ENCODE measurements at places on chromosomes 2 and 18.

- DNase-seq: no peak
Observed at GRCh38 chr18:44673256-44673880, 7.3 kb upstream of the SETBP1 start.

DNA sequence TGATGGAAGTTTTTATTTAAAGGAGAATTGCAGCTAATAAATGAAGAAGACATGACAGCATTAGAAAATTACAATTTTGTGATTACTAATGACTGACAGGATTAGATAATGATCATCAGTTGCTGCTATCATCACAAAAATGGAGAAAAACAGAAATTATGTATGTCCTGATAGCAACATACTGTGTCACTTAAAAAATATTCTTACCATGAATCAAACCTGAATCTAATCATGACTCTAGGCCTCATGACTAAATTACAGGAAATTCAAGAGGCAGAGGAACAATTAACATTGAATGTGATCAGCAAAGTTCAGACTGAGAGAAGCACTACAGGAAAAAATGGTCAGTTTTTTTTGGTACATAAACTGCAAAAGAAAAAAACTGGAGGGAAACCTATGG, 147.8 kb downstream of the PMAIP1 start:
- no peak for DNase-seq

- DNase-seq: no peak
Observed at GRCh38 chr2:99734236-99734635, 244.4 kb upstream of the REV1 start.

DNA sequence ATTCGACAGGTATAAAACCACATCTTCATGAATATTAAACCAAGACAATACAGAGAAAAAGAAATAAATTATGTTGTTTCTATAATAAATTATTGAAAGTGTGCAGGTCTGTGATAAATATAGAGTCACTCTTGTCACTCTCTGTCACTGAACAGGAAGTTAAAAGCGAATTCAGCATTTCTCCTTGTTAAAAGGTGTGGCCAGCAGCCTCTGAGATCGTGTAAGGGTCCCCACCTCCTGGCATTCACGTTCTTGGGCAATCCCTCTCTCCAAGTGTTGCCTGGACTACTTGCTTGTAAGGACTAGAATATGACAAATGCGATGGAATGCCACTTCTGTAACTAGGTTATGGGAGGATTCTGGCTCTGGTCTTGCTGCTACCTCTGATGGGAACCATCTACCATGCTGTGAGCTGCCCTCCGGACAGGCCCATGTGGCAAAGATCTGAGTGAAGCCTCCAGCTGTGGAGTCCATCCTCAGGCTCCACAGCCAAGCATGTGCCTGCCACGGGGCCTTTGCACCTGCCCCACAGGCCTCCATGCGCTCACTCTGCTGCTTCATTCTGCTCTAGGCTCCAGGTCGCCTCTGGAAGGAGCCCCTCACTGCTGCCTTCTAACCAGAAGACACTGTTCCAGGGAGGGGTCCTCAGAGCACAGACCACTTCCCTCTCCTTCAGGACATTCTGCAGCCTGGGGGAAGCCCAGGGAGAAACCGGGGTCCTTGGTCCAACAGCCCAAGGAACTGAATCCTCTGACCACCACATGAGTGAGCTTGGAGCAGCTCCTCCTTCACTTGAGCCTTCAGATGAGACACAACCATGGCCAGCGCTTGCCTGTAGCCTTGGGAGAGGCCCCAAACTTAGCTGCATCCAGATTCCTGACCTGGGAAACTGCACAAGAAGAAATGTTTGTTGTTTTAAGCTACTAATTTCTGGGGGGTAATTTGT, 202.9 kb upstream of the HDAC4 start:
- no peak for DNase-seq

GRCh38 chr2:11433822-11434221, 32.1 kb downstream of the E2F6 start:
- DNase-seq: no peak

- no peak for DNase-seq
Observed at GRCh38 chr2:72367530-72368225, 220.0 kb upstream of the CYP26B1 start.

DNA sequence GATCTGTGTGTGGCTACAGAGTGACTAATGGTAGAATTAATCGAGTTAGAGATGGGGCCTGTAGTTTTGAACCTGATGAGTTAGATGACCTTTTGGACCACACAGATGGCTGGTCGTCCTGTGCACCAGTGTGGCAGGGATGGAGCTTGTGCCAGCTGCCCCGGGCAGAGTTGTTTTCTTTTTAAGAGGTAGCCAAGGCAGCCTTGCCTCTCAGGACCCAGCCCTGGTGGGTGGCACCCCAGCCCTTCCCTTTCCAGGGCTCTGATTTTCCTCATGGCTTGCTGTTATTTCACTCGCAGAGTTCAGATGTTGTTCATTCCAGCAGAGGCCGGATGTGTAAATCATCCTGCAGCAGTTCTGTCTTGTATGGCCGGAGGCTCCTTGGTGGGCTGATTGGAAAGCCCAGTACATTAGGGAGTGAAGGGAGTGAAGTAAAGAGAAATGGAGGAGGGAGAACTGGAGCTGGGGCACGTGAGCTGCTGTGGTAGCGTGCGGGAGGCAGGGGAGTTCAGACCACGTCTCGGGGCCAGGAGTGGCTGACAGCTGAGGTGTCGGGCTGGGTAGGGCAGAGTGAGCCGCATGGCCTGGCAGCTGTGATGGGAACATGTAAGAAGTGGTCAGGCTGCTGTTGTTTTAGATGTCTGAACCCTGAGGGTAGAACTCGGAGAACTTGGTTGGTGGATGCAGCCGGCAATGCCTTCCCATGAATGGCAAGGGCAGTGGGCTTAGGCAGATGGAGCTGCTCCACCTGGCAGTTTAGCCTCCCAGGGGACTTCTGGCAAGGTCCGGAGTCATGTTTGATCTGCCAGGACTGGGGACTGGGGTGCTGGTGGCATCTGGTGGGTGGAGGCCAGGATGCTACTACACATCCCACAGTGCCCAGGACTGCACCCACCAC, 28.8 kb downstream of the ASAP2 start:
- peak; percentile 75 for DNase-seq

DNA sequence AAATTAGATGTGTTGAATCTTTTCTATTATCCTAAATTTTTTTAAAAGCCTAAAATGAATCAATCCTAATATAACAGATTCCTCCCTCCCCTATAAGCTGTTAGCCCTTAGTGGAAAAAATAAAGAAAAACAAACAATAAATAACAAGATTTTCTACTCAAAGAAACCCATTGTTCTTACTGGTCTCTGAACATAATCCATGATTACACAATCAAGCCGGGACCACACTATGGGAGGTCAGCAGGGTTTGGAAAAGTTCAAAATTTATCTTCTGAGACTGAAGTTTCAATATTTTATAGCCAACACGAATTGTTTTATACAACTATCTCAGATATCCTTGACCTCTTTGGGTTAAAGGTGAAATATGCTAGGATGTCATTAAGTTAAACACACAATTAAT, 57.9 kb downstream of the DPP4 start:
- no peak for DNase-seq

DNA sequence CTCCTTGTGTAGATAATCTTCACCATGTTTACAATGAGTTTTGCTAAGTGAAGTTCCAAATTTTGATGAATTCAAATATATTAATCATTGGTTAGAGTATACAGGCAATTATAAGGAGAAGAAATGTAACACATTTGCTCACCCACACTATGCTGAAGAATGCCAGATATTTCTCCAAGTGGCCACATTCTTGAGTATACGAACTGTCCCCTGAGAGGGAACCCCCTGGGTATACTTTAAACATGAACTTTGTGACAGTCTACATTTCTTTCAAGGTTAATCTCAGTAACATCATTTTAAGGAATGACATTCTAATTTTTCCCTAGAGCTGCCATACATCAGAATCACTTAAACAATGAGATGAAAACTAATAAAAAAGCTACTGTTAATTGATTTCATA, 39.8 kb upstream of the CDKL4 start:
- no peak for DNase-seq

DNA sequence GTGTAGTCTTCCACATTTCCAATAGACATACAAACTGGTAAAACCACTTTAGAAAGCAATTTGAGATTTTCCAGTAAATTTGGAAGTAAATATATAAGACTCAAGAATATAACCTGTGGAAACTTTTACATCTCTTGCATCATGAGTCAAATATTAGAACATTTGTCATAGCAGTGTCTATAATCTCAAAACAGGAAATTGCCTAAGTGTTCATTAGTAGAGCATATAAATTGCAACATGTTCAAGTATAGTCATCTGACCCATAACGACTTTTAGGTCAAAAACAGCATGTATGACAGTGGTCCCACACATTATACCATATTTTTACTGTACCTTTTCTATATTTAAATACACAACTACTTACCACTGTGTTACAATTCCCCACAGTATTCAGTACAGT, 555.9 kb upstream of the VRK2 start:
- DNase-seq: no peak

DNA sequence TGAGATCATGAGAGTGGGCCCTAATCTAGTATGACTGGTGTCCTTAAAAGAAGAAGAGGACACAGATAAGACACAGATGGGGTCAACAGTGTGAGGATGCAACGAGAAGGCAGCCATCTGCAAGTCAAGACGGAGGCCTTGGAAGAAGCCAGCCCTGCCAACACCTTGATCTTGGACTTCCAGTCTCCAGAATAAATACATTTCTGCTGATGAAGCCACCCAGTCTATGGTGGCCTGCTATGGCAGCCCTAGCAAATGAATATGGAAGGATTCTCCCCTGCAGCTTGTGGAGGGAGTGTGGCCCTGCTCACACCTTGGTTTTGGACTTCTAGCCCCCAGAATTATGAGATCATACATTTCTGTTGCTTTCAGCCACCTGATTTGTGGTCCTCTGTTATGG, 12.3 kb downstream of the CTIF start:
- no peak for DNase-seq

DNA sequence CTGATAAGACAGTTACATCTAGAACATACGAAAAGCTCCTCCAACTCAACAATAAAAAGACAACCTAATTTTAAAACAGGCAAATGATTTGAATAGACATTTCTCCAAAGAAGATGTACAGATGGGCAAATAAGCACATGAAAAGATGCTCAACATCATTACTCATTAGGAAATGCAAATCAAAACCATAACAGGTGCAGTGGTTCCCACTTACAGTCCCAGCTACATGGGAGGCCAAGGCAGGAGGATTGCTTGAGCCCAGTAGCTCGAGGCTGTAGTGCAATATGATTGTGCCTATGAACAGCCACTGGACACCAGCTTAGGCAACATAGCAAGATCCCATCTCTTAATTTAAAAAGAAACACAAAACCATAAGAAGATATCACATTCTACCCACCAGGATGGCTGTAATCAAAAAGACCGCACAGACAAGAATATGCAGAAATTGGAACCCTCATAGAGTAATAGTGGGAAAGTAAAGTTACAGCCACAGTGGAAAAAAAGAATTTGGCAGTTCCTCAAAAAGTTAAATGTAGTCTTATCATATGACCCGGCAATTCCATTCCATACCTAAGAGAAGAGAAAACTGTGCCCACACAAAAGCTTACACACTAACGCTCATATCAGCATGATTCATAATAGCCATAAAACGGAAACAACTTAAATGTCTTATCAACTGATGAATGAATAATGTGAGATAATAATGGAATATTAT, 30.5 kb upstream of the ARMC9 start:
- no peak for DNase-seq

- DNase-seq: no peak
Observed at GRCh38 chr2:143706354-143706753, 577.1 kb downstream of the ARHGAP15 start.

GRCh38 chr2:216555274-216555673, 56.6 kb downstream of the RPL37A start:
- DNase-seq: peak; percentile 24

DNA sequence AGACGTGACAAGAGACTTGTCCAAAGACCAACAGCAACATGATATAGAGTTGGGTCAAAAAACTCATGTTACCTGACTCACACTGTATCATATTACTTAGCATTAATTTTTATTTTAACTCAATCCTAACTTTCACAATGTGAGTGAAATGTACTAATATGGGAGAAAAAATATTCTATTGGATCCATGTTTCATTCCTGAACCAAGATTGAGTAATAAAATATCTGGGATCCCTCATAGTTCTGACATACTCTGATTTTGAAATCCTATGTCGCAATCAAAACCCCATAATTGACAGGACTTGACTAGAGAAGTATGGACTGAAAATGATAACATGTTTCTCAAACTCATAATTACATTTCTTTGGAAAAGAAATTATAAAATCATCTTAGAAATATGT, 190.4 kb downstream of the RIT2 start:
- no peak for DNase-seq

DNA sequence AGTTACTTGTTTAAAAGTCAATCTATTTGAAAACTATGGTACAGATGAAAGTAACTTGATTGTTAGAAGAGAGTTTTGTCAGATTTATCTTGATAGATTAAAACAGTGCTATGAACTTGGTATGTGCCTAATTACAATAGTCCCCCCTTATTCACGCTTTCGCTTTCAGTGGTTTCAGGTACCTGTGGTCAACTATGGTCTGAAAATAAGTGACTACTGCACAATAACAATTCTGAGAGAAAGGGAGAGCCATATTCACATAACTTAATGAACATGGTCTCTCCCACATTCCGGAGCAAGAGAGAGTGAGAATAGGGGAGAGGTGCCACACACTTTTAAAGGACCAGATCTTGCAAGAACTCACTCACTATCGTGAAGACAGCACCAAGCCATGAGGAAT, 13.2 kb upstream of the MAP4K4 start:
- no peak for DNase-seq

DNA sequence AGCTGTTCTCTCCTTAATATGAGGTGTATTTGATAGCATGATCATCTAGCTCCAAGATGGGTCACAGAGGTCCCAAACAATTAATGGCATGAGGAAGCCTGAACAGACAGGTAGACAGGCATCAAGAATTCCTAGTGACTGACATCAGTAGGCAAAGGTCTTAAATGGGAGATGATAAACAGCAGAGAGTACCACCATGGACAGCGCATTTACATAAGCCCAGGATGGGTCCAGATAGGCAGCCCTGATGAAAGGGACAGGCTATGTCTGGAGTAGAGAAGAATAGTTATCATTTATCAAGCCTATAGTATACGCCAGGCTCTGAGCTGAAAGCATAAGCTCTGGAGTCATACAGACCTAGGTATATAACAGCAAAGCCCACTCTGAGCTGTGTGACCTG, 434.7 kb upstream of the SETBP1 start:
- no peak for DNase-seq

- no peak for DNase-seq
Observed at GRCh38 chr2:206570199-206570598, 72.1 kb upstream of the FAM237A start.

DNA sequence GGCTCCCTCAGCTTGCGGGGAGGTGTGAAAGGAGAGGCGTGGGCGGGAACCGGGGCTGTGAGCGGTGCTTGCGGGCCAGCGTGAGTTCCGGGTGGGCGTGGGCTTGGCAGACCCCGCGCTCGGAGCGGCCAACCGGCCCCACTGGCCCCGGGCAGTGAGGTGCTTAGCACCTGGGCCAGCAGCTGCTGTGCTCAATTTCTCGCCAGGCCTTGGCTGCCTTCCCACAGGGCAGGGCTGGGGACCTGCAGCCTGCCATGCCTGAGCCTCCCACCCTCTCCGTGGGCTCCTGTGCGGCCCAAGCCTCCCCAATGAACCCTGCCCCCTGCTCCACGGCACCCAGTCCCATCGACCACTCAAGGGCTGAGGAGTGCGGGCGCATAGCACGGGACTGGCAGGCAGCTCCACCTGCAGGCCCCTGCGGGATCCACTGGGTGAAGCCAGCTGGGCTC, 48.2 kb downstream of the RNF138 start:
- DNase-seq: no peak

Measured in SW 1271 (cell line).